Activated naive CD4-positive, alpha-beta T cell treated with anti-CD3 and anti-CD28 coated beads for 36 hours (primary cell): ENCODE measurements at places on chromosomes 11 and 22. TPM values are rescaled to one million over a fixed set of nuclear protein-coding genes. Genes with fewer than 3 reads are reported as not detected.

DNA sequence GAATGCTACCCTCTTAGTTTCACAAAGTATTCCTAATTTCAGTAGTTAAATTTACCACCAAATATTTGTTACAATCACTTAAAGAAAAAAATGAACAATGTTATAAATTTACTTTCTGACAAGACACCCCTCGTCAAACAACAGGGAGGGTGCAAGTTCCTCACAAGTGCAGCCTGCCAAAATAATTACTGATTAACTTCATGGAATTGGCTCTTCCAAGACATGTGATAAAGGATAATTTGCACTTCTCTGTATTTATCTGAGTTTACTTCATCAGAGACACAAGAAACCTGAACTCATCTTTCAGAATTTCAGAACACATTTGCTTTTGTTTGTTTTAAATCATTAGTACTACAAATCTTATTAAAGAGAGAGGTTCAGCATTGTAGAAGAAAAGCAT is 66.5 kb downstream of the LARGE2 start:
- no peak for DNase-seq

DNA sequence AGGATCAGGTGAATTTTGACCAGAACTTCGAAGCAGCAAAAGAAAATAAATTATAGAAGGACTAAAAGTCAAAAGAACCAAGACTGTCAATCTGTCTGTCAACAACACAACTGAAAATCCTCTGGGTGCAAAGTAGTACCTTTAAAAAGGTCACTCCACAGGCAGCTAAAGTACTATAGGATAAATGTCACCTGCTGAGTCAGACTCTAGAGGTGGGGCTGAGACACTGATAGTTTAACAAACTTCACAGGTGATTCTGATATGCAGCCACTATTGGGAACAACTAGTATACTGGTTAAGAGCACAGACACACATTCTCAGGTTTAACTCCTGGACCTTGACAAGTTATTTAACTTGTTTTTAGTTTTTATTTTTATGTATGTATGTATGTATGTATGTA is 107.3 kb downstream of the FCHSD2 start:
- DNase-seq: peak; percentile 28

DNA sequence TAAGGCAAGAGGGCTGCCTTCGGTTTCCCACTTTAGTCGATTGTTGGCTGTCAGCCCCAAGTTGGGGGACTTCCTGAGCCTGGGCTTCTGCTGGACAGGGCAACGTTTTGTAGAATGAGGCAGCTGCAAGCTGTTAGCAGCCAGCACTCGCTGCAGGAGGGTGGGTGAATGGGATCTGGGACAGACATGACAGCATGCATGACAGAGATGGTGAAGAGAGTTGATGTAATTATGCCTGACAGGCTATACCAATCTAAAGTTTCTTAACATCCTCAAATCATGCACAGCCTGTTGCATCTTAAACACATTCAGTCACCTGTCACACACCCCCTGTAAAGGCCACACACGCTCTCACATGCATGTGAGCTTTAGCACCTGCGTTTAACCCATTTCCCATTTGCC is 49.2 kb downstream of the CWC15 start:
- no peak for DNase-seq

OR5A1 gene
- not detected for total RNA-seq

SNRPD3 gene
- 166 TPM for total RNA-seq

DNA sequence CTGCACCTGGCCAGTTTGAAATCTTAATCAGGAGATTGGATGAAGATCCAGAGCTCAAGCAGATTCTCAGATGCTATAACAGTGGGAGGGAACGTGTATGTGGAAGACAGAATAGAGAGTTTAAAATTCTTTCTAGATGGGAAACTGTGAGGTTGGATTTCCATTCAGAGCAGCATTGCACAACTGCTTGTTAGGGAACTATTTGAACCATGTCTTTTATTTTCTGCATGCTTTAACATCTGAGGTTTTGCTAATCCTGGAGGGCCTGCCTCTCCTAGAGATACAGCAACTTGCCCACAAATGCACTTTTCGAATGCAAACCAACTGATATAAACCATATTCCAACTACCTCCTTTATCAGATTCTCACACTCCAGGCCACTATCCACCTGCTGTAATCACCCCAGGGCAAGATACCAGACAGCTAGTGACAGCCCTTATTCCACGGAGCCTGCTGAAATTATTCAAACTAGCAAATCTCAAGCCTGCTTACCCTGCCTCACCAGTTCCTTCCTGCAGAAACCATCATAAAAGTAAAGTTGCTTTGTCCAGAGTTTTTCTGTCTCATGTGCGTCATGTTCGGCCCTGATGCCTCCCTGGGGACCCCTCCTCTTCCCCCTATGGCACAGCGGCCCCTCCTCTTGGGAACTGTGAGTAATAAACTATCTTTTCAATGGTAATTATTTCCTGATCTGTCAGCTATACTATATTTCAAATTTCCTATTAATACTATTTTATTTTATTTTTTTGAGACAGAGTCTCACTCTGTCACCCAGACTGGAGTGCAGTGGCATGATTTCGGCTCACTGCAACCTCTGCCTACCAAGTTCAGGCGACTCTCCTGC is 18.4 kb upstream of the SEC14L4 start:
- no peak for DNase-seq

GRCh38 chr11:48001438-48002021 is 21.2 kb downstream of the PTPRJ start:
- DNase-seq: peak; percentile 89

VSIG2 gene
- total RNA-seq: 0.29 TPM

DNA sequence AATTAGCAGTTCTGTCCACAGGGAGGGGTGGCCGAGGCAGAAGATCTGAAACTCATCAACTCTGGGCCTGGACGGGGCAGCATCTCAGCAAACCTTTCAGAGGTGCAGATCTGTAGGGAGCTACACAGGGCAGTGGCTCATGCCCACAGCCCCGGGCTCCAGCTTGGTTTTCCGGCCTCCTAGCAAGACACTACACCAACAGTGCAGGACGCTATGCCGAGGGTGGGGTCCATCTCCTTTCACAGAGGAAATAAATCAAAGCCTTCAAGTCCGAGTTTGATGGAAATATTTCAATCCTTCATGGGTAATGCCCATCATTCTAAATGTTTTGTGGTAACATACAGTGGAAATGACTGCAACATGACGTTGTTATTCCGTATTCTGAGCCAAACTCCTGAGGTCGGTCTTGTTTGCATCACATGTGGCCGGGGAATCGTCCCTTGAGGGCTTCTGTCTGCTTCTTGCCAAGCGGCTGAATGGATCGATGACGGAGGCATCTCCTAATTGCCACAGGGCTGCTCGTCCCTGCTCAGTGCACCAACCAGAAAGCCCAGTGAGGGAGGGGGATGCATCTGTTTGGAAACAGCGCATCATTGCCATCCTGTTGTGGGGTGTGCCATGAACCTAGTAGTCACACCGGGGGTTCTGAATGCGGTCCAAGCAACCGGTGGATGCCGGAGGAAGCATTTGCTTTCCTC is 30.0 kb downstream of the LINC01488 start:
- no peak for DNase-seq

DNA sequence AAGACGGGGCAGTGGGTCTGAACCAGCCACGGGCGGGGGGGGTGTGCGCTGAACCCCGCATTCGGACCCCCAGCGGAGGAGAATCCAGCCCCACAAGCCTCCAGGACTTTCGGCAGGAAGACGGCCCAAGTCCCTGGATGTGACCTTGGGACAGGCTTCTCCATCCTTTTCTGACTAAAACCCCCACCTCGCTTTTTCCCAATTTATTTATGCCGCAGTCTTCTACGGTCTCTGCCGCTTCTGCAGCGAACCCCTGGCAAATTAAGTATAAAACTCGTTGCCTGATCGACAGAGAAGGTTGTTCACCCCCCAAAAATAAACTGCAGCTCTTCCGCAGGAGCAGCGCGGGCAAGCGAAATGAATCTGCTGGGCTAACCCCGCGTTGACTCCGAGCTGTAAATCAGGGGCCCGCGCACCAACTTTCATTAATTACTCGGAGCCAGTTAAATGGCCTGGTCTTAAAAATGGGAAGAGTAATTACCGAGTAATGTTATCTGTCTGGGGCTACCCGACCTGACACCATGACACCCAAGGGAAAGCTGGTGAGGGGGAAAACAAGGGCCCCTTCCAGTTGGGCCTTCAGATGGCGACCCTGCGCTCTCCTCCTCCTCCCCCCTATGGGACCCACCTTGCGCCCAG is 6.6 kb downstream of the WT1 start:
- DNase-seq: no peak

GGTLC3 gene
- not detected for total RNA-seq

DNA sequence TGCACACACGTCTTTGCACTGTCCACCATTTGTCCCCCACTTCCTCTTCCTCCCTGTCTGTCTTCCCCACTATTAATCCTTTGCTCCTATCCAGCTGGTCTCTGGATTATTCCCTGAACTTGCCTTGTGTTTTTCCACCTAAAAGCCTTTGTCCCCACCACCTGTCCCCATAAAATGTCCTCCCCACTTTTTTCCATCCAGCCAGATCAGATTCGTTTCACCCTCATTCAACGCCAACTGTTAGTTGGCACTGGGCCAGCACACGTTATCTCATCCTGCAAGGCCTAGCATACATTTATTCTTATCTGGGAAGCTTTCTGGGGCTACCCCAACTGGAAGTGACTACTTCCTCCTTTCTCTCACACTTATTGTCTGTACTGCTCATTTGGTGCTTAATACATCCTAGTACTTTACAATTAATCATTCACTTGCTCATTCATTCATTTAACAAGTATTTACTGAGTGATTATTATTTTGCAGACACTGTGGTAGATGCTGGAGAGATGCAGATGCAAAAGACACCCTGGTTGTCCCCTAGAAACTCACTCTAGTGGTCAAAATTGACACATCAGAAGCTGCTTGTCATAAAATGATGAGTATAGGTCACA is 96.2 kb downstream of the RASSF10 start:
- no peak for DNase-seq

GRCh38 chr11:124233376-124233775 is 7.5 kb upstream of the OR8G1 start:
- DNase-seq: no peak

DNA sequence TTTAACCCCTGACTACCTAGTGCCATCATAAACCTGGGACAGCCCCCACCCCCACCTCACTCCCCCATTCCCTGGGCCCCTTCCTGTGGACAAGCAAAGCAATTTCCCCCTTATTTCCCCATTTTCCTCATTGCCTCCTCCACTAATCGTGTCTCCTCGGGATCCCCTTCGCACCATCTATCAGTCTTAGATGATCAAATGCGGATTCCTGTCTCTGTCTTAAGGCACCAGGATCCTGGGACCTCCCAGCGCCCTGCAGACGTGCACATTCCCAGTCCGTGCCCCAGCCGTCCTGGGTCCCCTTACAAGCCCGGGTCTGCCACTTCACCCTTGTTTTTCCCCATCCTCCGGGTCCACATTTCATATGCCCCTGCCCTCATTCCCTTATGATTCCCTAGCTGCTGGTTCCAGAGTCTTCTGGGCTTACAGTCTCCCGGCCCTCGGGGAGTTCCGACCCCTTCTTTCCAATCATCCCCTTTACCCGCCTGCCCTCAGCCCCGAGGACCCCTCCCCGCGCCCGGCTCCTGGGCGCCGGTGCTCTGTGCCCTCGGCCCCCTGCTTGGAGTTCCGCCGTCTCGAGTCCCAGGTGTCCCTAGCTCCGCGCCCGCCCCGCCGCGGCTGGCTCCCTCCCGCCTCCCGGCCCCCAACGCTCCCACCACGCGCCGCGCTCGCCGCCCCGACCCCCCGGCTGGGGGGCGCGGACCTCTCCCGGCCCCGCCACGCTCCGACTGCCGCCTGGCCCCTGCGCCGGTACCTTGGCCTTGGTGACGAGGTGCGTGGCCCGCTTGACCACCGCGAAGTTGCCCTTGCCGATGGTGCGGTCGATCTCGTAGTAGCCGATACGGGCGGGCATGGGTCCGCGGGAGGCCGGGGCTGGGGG is 599 bp downstream of the SIK3 start:
- DNase-seq: peak; percentile 33

ANO5 gene
- not detected for total RNA-seq

HPX gene
- 0.64 TPM for total RNA-seq

GRCh38 chr11:59283825-59284772 is 71.4 kb upstream of the MPEG1 start:
- peak; percentile 62 for DNase-seq

P4HA3 gene
- total RNA-seq: not detected

BACE1-AS gene
- total RNA-seq: 3.0 TPM

- no peak for DNase-seq
Observed at GRCh38 chr11:8757047-8757446, 74.5 kb downstream of the RPL27A start.

DNA sequence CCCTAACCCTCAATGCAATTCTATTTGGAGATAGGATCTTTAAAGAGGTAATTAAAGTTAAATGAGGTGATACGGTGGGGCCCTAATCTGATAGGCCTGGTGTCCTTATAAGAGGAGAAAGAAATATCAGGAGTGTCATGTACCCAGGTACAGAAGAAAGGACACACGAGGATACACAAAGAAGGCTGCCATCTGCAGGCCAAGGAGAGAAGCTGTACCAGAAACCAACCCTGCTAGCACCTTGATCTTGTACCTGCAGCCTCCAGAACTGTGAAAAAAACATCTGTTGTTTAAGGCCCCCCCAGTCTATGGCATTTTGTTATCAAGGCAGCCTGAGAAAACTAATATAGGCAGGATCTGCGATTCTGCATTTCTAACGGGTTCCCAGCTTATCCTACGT is 44.2 kb downstream of the FBXO7 start:
- DNase-seq: peak; percentile 30

- DNase-seq: no peak
Observed at GRCh38 chr22:43159484-43160178, 8.3 kb downstream of the TSPO start.

- peak; percentile 25 for DNase-seq
Observed at GRCh38 chr11:33690290-33691065, 10.1 kb downstream of the C11orf91 start.

CADM1 gene
- total RNA-seq: 0.24 TPM

OTOG gene
- not detected for total RNA-seq

GRCh38 chr22:48320683-48321451 is 1506.8 kb downstream of the BRD1 start:
- no peak for DNase-seq

MTNR1B gene
- total RNA-seq: not detected
